ENCODE measurements at places on chromosomes 12 and 14.
A peak's percentile ranks its signal among the peaks of the same experiment; 100 is the strongest.

DNA sequence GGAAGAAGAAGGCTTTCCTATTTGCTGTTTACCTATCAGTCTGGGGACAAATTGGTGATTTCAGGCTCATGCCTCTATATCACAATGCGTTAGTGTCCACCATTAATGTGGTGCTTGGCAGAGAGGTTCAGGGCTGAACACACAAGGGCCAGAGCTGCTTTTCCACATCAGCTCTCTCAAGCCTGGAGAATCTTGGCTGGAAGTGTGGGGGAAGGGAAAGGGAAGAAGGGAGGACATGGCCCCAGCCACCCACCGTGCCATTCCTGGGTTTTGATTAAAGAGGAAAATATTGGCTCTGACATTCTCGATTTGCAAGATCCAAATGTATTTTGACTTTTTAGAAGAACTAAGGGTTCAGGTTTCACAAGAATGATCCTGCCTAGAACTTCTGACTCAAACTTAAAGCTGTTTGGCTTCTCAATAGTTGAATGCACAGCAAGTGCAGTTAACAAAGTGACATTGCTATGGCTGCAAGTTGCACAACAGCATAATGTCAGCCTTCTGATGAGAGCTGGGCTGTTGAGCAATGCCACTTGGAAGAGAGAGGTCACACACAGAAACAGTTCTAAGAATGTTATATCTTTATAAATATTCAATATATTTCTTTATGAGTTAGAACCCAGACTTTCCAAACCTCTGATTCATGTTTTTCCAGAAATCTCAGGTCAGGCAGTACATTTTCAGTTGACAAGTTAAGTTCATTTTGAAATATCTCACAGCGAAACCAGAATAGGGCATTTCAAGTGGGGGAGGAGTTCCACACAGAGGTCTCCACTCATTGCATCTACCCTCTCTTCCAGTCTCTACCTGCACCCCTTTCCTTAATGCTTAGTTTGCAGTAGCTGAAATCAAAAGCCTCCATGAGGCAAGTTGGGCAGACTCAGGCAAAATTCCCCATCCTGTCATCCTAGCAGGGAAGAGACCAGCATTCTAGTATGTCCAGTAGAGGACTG, 25.3 kb downstream of the IGF1 start:
- peak; percentile 47 for DNase-seq

DNA sequence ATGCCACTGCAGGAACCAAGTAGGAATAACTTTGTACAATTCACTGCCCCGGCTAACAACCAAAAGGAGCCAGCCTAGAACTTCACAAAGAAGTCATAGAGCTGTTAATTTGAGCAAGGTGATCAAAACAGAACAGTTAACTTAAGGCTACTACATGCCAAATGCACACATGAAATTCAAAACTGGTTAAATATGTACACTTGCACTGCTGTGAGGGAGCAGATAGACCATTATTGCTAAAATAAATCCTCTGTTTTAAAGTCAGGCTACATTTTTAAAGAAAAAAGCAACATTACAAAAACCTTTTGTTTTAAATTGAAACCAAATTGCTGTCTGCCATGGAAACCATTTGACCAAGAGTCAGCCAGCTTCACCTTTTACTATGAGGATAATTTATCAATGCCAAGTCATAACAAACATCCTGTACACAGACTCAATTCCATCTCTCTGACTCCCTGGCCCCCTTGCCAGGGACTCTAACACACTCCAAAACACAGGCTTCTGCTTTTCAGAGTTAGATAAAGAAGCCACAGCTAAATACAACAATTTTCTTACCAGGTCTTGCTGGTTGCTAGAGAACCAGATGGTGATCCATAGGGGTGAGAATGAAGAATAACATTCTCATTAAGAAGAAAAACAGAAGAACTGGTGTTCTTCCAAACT, 84.0 kb downstream of the LRP6 start:
- no peak for DNase-seq

GRCh38 chr14:36207500-36207899, 31.0 kb upstream of the PTCSC3 start:
- DNase-seq: no peak

DNA sequence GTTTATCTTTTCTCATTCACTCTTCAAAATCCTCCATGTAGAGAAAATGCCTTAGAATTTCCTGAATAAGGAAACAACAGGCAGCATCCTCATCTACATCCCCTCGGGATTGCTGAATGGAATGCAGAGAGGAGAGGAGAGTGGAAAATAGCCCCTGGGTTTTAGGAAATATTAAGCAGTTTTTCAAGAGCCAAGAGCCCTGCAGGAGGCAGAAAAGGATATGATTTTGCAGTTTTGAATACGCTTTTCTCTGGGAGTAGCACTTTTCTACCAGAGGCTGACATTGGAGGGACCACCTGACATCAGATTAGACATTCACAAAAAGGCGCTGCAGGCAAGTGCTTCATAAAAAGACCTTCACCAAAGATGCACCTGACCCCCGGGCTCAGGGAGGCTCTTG, 362.2 kb upstream of the SFSWAP start:
- DNase-seq: no peak

DNA sequence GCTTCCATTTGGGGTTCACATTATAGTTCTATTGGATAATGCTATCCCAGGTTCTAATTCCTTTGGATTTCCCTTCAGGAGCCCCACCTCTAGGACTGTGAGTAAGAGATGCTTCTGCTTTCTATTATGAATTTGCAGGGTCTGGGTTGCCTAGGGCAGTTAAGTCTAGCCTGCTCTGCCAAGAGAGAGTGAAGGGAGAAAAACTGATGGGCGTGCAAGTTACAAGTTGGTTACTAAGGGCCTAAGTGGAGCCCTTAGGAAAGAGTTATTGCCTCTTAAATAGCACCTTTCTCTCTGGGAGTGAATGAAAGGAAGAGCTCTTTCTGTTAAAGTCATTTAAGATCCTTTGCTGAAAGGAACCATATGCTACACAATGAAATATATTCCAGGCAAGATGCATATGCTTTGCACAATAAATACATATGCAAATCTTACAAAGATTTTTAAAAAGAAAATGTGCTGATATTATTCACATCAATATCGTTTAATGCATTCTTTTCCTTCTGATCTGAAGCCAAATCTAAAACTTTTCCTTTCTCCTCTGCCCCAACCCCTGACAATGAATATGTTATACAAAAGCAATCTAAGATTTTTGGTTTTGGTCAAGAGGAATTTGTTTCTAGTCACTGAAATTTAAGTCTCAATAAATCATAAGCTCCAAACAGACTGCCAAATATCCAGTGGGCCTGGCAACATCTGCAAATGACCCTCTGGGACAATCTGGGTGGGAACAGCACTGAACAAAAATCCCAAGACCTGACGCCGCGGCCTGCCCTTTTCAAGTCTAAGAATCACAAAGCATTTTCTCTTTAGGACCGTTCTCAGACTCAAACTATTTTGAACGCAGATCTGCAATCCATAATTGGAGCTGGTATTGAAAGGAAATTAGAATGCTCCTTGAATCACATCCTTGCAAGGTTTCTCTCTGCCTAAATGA, 586.7 kb downstream of the ETNK1 start:
- no peak for DNase-seq

DNA sequence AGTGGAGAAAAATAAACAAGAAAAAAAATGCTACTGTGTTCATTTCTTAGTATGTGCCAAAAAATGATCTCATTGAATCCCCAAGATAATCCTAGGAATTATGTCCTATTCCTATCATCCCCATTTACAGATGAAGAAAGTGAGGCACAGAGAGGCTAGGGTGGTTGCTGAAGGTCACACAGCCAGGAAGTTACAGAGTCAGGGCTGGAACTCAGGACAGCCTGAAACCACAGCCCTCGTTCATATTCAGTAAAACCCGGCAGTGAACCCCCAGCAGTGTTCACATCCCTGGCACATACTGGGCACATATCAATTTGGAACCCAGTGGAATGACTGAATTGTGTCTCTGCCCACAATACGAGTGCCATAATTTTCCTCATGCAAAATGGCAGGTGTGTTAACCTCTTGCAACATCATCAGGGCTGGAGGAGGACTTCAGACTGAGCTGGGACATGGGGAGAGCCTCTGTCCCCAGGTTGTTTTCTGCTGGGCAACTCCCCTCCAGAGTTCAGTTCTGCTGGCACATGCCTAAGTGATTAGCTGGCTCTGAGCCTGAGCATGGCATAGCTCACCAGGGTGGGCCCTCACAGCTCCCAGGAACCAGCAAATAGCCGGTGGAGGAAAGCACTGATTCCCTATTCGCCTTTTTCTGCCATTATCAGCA, 2.0 kb upstream of the PPP1CC start:
- DNase-seq: no peak

DNA sequence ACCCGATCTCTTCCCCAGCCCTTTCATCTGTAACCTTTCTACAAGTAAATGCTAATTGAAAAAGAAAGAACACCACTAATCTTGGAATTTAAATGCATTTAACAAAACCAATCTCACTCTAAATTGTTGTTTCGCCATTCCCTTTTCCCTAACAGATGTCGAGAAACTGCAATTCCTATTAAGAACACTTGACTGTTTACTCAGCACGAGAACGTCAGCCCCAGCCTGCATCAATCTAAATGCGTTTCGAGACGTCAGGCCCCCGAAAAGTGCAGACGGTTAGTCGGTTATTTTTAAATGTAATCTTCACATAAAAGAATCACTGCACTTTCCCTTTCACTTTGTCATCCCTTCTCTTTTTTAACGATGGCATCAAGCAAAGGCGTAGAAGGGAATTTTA, 837.6 kb downstream of the VRK1 start:
- DNase-seq: no peak

DNA sequence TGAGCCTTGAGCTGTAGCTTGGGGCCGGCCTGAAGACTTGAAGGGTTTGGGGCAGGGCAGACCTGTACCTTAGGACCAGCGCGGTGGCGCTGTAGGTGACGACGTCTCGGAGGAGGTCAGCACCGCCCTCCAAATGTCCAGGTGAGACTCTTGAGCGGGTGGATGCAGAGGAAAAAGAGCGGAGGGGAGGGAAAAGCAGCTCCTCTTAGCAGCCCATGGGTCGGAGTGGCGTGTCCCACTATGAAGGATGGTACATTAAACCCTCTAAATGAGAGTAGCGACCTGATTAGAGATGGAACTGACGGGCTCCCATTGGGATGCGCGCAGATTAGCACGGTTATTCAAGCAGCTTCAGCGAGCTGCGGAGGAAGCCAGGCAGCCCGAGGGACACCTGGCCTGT, 77.0 kb upstream of the MAP1LC3B2 start:
- no peak for DNase-seq

GRCh38 chr14:95489214-95490137, 27.0 kb downstream of the SYNE3 start:
- DNase-seq: no peak

DNA sequence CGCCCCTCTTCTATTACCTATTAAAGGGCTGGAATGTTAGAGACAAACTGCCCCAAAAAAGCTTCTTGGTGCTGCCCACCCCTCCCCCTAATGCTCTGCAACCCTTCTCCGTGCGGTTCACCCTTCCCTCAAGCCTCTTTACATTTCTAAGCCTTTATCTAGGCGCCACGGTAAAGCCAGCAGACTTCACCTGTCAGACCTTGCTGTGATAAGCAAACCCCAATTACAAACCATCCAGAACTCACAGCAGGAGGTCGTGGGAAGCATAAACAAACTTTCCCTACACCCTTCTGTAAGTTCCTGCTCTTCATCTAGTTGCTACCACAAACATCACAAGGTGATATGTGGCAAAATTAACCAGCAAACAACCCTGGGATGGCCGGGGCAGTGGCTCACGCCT, 56.8 kb downstream of the MOK start:
- DNase-seq: no peak

GRCh38 chr12:93624595-93625294, 52.3 kb downstream of the SOCS2 start:
- DNase-seq: peak; percentile 94

DNA sequence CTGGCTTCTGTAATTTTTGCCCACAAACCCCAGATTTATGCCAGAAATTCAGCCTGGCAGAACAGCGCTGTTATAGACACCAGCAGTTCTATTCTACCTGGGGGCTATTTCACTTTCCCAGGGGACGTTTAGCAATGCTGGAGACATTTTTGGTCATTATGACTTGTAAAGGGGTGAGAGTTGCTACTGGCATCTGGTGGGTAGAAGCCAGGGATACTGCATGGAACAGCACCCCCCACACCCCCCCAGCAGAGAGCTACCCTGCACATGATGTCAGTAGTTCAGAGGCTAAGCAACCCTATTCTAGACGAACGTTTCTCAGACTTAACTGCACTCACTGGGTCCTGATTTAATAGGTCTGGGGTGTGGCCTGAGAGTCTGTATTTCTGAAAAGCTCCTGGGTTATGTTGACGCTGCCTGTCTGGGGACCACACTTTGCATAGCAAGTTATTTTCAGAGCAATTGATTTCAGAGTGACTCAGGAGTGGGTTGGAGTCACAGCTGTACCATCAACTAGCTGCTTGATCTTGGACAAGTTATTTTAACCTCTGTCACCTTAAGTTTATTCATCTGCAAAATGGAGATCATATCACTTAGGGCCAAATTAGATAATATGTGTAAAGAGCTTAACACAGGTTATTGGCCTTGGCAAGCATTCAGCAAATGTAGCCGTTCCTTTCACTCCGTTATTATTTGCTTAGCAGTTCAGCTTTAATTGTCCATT, 48.5 kb downstream of the CHST11 start:
- DNase-seq: no peak

- DNase-seq: no peak
Measured at GRCh38 chr12:99732131-99732530, 84.6 kb downstream of the GARIN6 start.

GRCh38 chr14:64706119-64706592, 1.9 kb downstream of the PLEKHG3 start:
- no peak for DNase-seq

DNA sequence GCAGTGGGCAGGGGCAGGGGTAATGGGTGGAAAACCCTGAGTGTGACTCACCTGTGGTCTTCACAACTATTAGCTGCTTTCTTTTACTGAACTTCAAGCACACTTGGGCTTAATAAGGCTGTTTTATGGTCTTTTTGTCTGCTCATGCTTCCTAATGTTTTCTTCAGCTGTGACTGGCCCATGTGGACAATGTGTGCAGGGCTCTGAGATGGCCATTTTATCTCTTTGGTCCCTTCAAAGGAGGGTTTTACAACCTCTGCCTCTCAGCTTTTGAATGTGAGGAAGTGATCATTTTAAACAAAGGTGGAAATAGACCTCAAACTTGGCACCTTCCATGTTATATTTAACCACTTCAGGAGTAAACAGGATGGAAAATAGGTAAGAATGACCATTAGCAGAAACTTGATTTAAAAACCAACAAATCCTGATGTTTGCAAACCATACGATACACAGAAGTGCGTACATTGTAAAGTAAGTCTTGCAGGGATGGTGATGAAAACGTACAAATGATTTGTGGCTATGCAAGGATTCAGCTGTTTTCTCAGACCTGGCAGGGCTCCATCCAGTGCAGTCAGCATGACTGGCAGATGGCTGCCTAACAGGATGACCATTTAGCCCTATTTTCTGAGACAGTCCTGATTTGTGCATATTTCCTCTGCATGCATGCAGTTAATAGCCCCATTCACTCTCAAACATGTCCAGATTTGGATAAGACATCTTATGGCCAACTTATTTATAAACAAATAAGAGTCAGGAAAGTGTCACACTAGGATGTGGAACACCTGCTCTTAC, 103.2 kb downstream of the SLC38A4 start:
- DNase-seq: no peak
